ENCODE measurements at places on chromosomes 4 and X.

- DNase-seq: no peak
Measured at GRCh38 chr4:76581077-76581962, 146.3 kb downstream of the SHROOM3 start.

DNA sequence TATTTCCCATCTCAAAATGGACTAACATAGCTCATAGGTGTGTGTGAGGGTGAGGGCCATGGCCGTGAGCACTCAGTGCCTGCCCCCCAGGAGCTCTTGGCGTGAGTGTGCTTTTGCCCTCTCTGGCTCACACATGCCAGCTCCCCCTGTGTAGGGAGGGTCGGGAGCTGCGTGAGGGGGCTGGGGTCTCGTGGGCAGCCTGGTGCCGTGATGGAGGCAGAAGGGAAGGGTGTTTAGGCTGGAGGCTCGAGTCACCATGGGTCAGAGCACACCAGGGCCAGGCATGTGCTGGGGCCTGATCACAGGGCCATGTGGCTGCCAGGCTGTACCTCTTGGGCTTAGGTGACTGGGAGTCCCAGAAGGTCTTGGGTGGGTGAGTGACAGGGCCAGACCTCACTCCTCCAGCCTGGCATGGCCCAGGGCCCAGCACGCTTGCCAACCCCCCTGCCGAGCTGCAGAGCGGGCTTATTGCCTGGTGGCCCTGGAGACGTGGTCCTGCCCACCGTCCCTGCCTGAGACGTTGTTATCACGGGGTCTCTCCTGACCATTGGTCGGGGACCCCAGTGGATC lies 44.0 kb downstream of the ADRA2C start:
- DNase-seq: no peak

DNA sequence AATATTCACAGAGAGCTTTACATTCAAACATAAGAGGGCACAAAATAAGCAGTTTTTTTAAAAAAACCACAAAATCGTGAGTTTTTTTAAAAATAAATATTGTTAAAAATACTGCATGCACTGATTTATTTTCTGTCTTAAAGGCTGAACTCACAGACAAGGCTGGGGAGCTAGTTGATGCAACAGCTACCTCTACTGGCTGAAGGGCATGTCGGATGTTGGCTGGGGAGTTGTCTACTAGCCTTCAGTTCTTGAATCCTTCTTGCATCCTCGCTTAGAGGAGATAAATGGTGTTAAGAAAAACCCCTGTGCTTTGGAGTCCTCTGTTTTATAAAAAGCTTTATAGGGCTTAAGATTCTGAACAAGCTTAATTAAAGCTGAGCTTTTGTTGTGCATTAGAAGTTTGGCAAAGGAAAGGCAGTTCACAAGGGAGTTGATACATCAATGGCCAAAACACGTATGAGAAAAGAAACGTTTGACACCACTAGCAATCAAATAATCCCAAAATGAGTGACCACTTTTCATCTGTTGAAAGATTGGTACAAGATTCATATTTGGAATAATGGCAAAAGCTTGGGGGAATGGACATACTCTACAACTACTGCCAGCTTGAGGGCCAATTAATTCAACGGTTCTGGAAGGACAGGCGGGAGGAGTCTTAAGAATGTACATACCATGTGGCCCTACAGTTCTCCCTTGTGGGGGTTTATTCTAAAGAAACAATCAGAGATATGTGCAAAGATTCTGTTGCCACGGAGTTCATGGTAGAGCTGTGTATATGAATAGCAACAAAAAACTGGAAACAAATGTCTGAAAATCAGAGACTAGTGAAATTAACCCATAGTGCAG lies 94.7 kb downstream of the SEL1L3 start:
- no peak for DNase-seq

- no peak for DNase-seq
Measured at GRCh38 chr4:77127215-77127614, 29.8 kb upstream of the CCNG2 start.

DNA sequence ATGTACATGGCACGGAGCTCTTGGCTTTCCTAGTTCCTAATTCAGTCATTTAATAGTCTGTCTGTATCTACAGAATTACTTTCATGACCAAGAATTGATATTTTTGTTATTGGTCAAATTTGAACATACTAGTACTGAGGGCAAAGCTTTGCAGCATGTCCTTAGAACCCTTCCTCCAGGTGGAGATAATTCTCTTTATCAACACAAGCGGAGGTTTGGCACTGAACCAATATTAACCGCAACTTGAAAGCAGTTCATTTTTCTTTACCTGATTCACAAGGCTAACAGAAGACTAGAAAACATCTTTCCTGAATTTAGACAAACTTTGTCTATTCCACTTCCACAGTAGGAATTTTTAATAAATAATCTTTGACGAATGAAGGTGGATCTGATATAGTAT lies 73.8 kb downstream of the TACR3 start:
- DNase-seq: no peak

GRCh38 chr4:29309050-29309449 lies 1411.1 kb upstream of the PCDH7 start:
- DNase-seq: no peak

All from activated T-helper 1 cell treated with anti-CD3 and anti-CD28 coated beads, Interleukin-2, amount 50 U/mL, for 16 hours (primary cell).